Activated CD4-positive, alpha-beta T cell treated with anti-CD3 and anti-CD28 coated beads, Interleukin-2, amount 10 ng/mL, durations not matched to agents 7 days and 5 days (primary cell): ENCODE measurements at places on chromosomes 5 and 9.
A peak's percentile ranks its signal among the peaks of the same experiment; 100 is the strongest.

- no peak for DNase-seq
Observed at GRCh38 chr5:127814588-127814973, 111.4 kb downstream of the CCDC192 start.

- DNase-seq: no peak
Observed at GRCh38 chr5:132439521-132440089, 51.0 kb downstream of the IRF1 start.

- DNase-seq: peak; percentile 31
Observed at GRCh38 chr9:109967651-109968642, 187.9 kb downstream of the PALM2AKAP2 start.

DNA sequence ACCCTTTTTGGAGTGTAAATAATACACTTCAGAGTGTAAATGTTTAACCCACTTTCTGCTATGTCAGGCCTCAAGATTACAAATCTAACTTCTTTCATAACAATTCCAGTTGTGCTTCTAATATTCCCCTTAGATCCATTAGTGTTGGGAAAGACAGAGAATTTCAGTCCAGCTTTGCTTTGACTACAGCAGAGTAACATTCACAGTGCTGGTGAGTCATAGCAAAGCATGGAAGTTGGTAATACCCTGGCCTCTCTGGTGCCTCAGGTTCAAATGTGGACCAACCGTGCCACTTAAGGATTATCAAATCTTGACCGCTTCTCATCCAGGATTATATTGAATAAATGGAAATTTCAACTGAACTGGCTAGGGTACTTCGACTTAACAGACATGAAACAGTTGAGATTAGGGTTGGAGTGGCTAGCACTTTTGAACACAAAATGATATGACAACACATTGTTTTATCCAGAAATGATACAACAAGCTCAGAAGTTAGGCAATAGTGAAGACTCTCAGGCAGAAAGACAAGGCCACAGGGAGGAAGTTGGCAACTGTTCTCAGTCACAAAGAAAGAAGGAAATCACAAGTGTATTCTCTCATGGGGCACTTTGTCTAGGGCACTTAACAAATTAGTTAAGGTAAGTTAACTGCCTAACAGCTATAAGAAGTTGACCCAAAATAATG, 24.4 kb upstream of the RASA1 start:
- no peak for DNase-seq

- no peak for DNase-seq
Observed at GRCh38 chr5:59617186-59617771, 276.2 kb downstream of the PDE4D start.

DNA sequence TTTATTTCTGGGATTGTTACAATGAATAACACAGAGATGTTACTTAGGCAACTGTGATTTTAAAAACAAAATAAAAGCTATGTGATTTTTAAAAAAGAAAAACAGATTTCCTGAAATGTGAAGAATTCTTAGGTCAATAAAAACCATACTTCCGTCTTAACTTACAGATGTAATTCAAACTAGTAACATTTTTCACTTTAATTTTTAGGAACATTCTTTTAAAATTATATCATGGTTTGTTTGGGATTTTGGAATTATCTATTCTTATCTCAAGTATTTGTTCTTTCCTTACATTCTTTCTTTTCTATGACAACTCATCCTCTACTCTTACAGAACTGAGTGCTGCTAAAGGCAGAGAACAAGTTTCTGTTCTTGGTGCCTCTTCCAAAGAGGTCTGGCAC, 159.5 kb downstream of the RAPGEF6 start:
- no peak for DNase-seq

DNA sequence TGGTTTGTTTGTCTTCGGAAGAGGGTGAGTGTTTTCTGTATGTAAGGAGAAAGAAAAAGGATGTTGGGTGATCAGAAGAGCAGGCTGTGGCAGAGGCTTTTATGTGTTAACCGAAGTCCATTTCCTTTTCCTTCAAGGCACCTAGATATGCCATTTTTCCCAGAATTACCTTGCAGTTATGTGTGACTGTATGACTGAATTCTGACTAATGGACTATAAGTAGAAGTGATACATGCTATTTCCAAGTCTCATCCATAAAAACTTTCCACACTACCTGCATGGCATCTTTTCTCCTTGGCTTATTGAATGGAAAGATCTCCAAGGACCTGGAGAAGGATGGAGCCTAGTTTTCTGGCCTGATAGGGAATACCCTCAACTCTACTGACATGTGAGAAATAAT, 10.6 kb upstream of the NDUFS4 start:
- DNase-seq: no peak

DNA sequence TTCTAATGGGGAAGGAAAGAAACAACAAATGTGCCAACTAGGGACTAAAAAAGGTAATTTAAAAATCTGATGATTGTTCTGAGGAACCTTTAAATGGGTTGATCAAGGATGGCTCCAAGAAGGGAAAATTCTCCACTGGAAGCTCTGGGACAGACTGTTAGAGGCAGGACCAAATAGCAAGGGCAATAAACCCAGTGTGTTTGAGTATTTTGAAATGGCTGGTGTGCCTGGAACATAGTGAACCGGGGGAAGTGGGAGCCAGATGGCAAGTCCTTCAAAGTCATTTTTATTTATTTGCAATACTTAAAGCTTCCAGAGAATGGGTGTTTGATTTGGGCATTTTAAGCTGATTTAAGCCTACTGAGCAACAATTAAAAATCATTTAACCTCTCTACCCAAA, 587.7 kb upstream of the MEF2C start:
- no peak for DNase-seq

DNA sequence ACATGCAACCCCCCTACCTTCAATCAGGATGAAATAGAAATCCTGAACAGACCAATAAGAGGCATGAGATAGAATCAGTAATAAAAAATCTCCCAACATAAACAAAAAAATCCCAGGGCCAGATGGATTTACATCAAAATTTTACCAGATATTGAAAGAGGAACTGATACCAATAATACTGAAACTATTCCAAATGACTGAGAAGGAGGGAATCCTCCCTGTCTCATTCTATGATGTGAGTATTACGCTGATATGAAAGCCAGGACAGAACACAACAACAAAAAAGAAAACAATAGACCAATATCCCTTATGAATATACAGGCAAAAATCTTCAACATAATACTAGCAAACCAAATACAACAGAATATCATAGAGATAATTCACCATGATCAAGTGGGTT, 109.0 kb upstream of the SMC2 start:
- DNase-seq: no peak

DNA sequence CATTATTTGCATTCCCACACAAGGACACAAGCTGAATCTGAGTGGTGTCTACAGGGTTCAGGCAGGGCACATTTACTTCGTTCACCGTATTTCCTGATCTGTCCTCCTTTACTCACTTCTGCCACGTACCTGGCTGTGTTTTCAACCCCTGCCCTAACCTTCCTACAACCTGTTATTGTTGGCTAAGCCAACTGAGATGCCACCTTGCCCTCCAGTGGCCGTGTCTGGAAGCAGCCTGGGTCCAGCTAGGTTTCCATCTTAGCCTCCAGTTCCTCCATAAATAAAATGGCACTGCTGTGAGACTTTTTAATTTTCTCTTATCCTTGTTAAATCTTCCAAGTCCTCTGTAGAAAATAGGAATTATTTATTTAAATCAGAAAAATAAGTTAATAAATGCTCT, 64.8 kb downstream of the ATP10B start:
- no peak for DNase-seq

GRCh38 chr5:172887692-172888091, 53.6 kb downstream of the ERGIC1 start:
- no peak for DNase-seq

GRCh38 chr9:16524823-16525222, 345.6 kb downstream of the BNC2 start:
- DNase-seq: no peak

DNA sequence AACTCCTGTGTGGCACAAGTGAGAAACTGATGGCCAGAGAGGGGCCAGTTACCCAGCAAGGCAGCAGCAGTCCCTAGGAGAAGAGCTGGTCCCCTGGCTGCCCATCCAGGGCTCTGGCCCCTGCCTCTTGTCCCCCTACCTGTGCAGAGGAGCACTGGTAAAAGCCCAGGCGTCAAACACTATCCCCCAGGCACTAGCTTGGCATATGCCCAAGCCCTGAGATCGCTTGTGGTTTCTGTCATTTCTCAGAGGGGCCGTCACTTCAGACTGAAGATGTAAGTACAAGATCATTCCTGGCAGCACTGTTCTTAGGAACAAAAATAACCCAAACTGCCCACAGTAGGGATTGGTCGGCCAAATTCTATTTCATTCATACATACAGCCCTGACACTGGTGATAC, 53.9 kb downstream of the COL15A1 start:
- no peak for DNase-seq

GRCh38 chr9:93207326-93207814, 23.4 kb downstream of the WNK2 start:
- no peak for DNase-seq

DNA sequence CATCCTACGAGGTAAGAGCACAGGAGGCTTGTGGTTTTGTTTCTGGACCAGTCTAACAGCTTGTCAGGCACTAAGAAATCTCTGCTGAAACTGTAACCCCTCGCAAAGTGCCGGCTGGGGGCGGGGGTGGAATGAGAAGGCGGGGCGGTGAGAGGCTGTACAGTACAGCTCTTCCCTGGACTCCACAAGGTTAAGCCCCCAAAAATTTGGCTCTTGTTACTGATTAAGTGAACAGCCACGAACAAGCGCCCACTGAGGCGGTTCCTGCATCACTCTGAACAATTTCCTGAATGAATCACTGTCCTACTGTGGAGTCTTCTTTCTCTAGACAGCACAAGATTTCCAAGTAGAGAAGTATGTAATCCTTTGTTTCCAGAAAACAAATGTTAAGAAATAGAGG, 6.8 kb downstream of the FBP2 start:
- DNase-seq: no peak

GRCh38 chr5:23483090-23483489, 24.3 kb upstream of the PRDM9 start:
- no peak for DNase-seq

- DNase-seq: no peak
Observed at GRCh38 chr5:34511063-34511462, 145.1 kb upstream of the RAI14 start.

- peak; percentile 33 for DNase-seq
Observed at GRCh38 chr9:37801287-37801850, 772 bp downstream of the DCAF10 start.

GRCh38 chr5:145553177-145553576, 282.0 kb downstream of the PRELID2 start:
- no peak for DNase-seq

GRCh38 chr9:136828474-136829140, 13.7 kb upstream of the AJM1 start:
- DNase-seq: no peak

DNA sequence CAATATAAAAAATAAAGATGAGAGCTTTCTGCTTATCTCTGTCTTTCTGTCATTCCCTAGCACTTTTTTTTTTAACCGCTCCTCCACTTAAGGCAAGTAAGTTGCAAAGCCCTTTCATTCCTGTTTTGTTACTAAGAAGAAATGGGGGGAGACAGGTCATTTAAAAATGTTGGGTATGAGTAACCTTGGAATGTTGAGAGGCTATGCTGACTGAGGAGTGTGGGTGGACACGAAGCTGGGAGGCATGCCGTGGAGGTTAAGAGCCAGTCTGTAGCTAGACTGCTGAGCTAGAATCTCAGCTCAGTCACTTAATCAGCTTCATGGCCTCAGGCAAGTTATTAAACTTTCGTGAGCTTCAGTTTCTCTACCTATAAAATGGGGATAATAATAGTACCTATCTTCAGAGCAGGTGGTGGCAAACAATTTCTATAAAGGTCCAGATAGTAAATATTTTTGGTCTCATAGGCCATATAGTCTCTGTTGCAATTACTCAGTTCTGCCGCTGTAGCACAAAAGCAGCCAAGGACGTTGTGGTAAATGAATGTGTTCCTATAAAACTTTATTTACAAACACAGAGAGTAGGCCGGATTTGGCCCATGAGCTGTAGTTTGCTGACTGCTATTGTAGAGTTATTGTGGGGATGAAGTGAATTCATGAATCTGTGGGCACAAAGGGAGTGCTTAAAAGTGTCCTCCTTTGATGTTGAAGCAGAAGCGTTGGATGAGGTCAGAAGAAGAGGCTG, 220.0 kb downstream of the GABBR2 start:
- DNase-seq: no peak

GRCh38 chr9:1005043-1005667, 28.7 kb downstream of the DMRT3 start:
- DNase-seq: peak; percentile 38

DNA sequence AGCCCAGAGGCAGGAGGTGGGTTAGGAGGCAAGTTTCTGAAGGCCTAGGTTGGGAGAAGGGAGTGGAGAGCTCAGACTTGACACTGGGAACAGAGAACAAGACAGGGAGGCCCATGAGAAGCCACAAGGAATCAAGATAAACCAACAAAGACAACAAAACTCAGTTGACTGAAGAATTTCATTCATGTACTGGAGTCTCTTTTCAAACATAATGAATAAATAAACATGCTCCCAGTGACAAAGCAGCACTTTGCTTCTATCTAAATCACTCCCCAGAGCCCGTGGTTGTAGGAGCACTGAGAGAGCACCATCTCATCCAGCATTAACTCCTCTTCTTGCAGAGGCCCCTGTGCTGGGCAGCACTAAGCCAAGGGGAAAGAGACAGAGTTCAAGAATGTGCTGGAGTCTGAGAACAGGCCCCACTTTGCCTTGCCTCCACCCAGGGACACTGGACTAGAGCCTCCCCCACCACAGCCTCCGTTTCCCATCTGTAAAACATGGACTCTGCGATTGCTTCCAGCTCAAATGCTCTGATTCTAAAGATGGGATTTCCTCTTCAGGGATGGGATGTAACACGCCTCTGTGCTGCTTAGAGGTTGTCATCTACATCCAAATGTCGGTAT, 282.0 kb downstream of the SPOCK1 start:
- DNase-seq: no peak

GRCh38 chr9:92349771-92350739, 24.3 kb downstream of the CENPP start:
- DNase-seq: no peak

- no peak for DNase-seq
Observed at GRCh38 chr9:92728831-92729734, 35.5 kb downstream of the BICD2 start.

- DNase-seq: no peak
Observed at GRCh38 chr9:69606089-69606488, 66.1 kb downstream of the APBA1 start.

DNA sequence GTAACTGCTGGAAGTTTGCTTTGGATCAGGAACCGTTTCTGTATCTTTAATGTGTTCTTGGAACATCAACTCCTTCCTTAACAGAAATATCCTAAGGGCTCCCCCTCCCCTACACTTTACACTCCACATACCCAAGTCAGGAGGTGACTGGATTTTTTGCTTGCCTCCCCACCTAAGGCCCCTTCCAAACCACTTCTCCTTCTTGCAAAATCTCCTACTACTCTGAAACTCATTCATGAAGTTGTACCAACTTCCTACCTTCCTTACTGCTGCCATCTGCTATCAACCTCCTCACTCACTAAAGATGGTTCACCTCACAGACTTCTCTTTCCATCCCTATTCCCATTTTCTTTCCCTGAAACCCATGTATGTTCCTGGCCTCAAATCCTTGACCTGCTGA, 16.1 kb downstream of the TXN start:
- DNase-seq: no peak

GRCh38 chr5:142969186-142969585, 199.0 kb downstream of the ARHGAP26 start:
- DNase-seq: no peak
